ENCODE measurements at places on chromosomes 3 and 15.

GRCh38 chr3:53939813-53940212, 48.2 kb upstream of the SELENOK start:
- no peaks in the 10 kb centered on the region for H3K27me3 ChIP-seq
- H3K27ac ChIP-seq = no peak overlapping the region
- no peaks in the 10 kb centered on the region for H3K4me1 ChIP-seq

GRCh38 chr3:64223791-64224745, 1.2 kb downstream of the PRICKLE2 start:
- no peaks in the 10 kb centered on the region for H3K27me3 ChIP-seq
- no peak for DNase-seq
- peaks cover 17% of the 10 kb centered on the region for H3K4me1 ChIP-seq
- H3K4me3 ChIP-seq = peak overlapping the region; percentile 24
- H3K27ac ChIP-seq = peak overlapping the region; percentile 84

DNA sequence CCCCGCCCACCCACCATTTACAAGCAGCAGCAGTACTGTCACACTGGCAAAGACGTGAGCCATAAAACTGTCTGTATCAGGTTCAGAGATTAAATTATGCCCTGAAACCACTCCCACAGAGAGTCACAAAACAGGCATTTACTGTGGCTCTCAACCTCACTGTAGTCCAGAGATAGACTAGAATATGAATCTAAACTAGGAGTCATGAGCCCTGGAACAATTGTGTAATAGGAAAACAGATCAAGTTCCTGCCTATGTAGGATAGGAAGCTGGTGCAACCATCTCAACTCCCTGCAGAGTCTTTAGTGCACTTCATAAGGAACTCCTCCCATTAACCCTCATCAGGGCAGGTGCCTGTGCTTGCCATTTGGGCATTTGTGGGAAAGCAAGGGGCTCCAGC, 61.7 kb downstream of the FAM227B start:
- H3K4me1 ChIP-seq = no peaks in the 10 kb centered on the region
- H3K4me3 ChIP-seq = no peak overlapping the region
- H3K27ac ChIP-seq = no peak overlapping the region
- H3K36me3 ChIP-seq = no peaks in the 10 kb centered on the region
- no peaks in the 10 kb centered on the region for H3K27me3 ChIP-seq

- no peaks in the 10 kb centered on the region for H3K27me3 ChIP-seq
- H3K36me3 ChIP-seq = no peaks in the 10 kb centered on the region
- no peak for DNase-seq
- no peak overlapping the region for H3K27ac ChIP-seq
- H3K4me3 ChIP-seq = no peak overlapping the region
- no peaks in the 10 kb centered on the region for H3K4me1 ChIP-seq
These were observed 116.7 kb downstream of the ERC2 start for GRCh38 chr3:56351537-56351936.

DNA sequence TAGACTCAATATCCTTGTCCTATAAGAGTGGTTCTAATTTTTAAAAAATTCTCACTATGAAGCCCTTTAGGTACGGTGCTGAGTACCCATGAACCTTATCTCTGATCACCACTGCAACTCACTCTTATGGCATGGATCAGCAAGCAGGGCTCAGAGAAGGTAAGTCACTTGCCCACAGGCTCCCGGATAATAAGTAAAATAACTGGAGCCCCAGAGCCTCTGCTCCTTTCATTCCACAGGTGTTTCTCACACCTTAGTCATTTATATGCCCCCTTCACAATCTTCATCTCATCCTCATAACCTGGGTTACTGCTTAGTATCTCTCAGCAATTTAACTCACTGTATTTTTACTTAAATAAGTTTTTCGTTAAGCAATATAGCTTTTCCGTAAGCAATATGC, 28.4 kb upstream of the AKAP13 start:
- H3K4me1 ChIP-seq = no peaks in the 10 kb centered on the region
- H3K4me3 ChIP-seq = no peak overlapping the region
- no peaks in the 10 kb centered on the region for H3K36me3 ChIP-seq
- H3K27me3 ChIP-seq = no peaks in the 10 kb centered on the region
- no peak overlapping the region for H3K27ac ChIP-seq
- no peak for DNase-seq

DNA sequence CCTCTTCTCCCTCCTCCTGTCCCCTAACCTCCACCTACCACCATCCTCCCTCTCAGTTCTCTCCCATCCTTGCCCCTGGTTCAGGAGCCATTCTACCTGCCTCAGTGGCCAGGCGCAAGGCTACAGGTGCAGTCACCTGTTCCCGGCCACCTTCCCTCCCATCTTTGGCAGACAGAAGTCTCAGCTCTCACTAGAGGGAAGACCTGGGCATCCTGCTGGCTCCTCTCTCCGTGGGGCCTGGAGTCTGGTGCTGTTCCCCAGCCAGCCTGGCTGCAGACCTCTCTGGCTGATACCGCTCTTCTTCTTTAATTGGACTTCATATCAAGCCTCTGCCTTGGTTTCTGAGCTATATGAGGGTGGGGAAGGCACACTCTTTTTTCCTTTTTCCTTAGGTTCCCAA, 53.0 kb upstream of the SLC6A1 start:
- H3K27me3 ChIP-seq = no peaks in the 10 kb centered on the region
- no peak overlapping the region for H3K27ac ChIP-seq
- peaks cover 1% of the 10 kb centered on the region for H3K4me1 ChIP-seq
- H3K36me3 ChIP-seq = no peaks in the 10 kb centered on the region

DNA sequence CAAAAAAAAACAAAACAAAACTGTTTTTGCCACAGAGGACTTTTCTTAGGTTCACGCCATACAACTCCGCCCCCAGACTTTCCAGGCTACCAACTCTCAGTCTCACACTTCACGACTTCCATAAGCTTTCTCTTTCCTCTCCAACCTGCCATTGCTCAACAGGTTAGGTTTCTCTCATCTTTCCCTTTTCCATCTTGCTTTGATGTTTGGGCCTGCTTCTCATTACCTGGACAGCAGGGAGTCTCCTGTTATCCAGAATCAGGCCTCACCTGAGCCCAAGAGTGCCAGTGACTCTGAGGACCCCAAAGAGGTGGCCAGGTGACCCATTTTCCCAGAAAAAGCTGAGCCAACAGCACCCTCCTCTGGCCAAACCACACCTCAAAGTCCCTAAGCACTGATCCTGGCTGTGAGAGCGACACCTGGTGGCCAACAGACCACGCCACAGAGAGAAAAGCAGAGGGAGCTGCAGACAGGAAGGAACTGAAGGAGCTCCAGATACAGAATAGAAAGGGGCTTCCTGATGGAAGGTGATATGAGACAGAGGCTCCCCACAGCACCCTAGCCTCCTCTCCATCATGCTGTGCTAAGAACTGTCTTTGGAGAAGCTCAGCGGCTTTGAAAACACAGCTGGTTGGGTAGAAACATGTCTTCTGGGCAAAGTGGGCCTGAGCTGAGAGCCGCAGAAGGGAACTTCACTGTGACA, 4.0 kb downstream of the CCDC51 start:
- H3K27ac ChIP-seq = peak overlapping the region; percentile 32
- no peaks in the 10 kb centered on the region for H3K27me3 ChIP-seq
- H3K4me1 ChIP-seq = peaks cover 14% of the 10 kb centered on the region
- no peaks in the 10 kb centered on the region for H3K36me3 ChIP-seq
- peak; percentile 90 for DNase-seq
- H3K4me3 ChIP-seq = no peak overlapping the region

DNA sequence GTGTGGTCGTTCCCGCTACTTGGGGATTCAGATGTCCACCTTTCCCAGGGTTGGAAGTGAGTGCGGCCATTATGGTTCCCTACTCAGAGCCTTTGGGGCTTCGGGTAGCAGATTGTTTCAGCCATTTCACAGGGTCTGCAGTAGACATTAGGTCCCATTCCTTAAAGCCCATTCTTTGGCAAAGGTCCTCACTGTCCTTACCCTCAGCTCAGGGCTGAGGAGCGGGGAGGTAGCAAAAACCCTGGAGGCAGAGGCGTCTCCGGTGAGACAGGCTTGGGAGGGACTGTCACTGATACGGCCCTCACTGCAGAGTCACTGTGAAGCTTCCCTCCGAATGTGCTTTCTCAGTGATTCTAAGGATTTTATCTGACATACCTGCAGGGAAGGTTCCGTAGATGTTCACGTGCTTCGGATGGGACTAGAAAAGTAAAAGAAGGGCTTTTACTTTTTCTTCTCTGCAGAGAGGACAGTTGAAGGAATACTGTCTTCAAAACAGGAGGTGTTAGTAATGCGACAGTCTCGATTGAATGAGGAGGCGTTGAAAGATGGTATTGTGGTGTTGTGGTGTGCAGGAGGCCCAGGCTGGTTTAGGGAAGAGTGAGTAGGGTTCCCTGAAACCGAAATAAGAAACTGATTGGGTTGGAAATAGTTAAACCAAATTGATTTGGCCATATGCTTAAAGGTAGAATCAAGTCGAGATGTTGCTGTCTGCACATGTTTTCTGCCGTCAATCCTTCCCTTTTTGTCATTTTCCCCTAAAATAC, 630 bp downstream of the ATP6V1A start:
- H3K4me1 ChIP-seq = peaks cover 6% of the 10 kb centered on the region
- no peaks in the 10 kb centered on the region for H3K36me3 ChIP-seq
- no peak for DNase-seq
- peak overlapping the region; percentile 91 for H3K4me3 ChIP-seq
- H3K27me3 ChIP-seq = no peaks in the 10 kb centered on the region
- peak overlapping the region; percentile 80 for H3K27ac ChIP-seq

GRCh38 chr3:13123013-13123654, 49.9 kb upstream of the IQSEC1 start:
- no peak for DNase-seq
- H3K4me1 ChIP-seq = no peaks in the 10 kb centered on the region
- H3K27me3 ChIP-seq = no peaks in the 10 kb centered on the region
- no peak overlapping the region for H3K4me3 ChIP-seq
- H3K36me3 ChIP-seq = no peaks in the 10 kb centered on the region

DNA sequence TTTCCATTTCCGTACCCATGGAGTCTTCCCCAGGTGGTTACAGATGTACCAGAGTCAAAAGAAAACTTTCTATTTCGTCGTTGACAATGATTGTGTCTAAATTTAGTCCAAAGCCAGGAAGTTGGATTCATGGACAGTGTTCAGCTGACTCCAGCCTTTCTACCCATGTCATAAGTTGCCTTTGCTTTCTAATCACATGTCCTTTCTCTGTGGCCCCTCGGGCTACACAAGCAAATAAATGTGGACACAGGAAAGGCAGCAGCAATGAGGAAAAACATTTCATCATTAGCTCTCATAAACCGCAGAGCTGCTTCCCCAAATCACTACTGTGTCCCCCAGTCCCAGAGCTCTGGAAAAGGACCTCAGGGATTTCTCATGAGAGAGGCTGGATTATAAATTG, 82.0 kb downstream of the USF3 start:
- H3K4me1 ChIP-seq = no peaks in the 10 kb centered on the region
- H3K4me3 ChIP-seq = no peak overlapping the region
- no peak overlapping the region for H3K27ac ChIP-seq
- DNase-seq = no peak

DNA sequence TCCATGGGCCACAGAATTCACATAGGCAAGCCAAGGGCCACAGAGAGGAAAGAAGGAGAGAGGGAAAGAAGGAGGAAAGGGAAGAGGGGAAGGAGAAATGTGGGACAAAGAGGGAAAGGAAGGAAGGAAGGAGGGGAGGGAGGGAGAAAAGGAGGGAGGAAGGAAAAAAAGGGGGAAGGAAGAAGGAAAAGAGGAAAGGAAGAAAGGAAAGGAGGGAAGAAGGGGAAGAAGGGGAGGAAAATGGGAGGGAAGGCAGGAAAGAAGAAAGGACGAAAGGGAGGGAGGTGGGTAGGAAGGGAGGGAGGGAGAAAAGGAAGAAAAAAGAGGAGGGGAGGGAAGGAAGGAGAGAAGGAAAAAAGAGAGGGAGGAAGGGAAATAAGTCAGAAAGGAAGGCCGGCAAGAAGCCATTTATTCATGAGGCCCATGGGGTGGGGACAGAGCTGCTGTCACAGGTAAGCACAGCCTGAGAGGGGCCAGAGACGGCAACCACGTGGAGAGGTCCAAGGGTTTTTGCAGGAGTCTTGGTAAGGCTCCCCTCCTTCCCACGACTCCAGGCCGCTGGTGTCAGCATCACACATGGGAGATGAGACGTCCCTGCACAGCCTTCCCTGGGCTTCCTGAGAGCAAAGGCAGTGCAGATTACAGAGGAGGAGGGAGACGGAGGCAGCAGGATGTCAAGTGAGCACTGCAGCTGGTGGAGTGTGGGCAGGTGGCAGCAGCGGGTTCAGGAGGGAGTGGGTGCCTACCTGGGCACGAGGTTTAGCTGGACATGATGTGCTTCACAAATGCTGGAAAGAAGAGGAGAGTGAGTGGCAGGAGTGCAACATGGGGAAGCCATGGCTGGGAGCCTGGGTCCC, 5.5 kb downstream of the MYL3 start:
- H3K4me3 ChIP-seq = no peak overlapping the region
- peak; percentile 13 for DNase-seq
- H3K27me3 ChIP-seq = no peaks in the 10 kb centered on the region

DNA sequence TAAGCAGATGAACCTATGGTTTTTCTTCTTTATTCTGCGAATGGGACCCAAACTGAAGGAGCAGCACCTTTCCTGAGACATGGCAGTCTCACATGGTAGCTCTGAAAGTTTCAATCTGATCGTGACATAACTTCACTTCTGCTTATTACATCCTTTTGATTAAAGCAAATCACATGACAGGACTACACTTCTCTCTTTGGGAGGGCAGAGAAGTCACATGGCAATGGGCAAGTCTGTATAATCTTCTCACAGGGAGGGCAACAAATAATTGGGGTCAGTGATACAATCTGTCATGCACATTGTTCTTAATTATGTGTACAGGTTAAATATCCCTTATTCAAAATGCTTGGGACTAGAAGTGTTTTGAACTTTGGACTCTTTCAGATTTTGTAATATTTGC, 21.6 kb downstream of the NCBP2 start:
- no peaks in the 10 kb centered on the region for H3K36me3 ChIP-seq
- no peak for DNase-seq
- H3K4me3 ChIP-seq = no peak overlapping the region
- no peaks in the 10 kb centered on the region for H3K27me3 ChIP-seq
- H3K27ac ChIP-seq = no peak overlapping the region
- H3K4me1 ChIP-seq = no peaks in the 10 kb centered on the region

- no peaks in the 10 kb centered on the region for H3K36me3 ChIP-seq
- no peak for DNase-seq
- H3K27ac ChIP-seq = no peak overlapping the region
- no peaks in the 10 kb centered on the region for H3K4me1 ChIP-seq
These were observed 496.3 kb upstream of the CNTN3 start for GRCh38 chr3:75110741-75111140.

- no peaks in the 10 kb centered on the region for H3K36me3 ChIP-seq
- H3K4me3 ChIP-seq = no peak overlapping the region
- H3K4me1 ChIP-seq = no peaks in the 10 kb centered on the region
- no peak overlapping the region for H3K27ac ChIP-seq
- no peaks in the 10 kb centered on the region for H3K27me3 ChIP-seq
- no peak for DNase-seq
These were observed 392.2 kb downstream of the KCNH8 start for GRCh38 chr3:19540464-19540863.
